ENCODE measurements at places on chromosomes 1 and 21. TPM values are rescaled to one million over a fixed set of nuclear protein-coding genes. Genes with fewer than 3 reads are reported as not detected.

The OR2M3 gene
- total RNA-seq, result not detected

The CCDC27 gene
- total RNA-seq, result not detected

The GRIK3 gene
- total RNA-seq, result not detected

- no peak for DNase-seq
Observed at GRCh38 chr1:10424034-10424433, 6.2 kb upstream of the CENPS start.

- DNase-seq, result no peak
Observed at GRCh38 chr1:237179503-237179902, 137.5 kb downstream of the RYR2 start.

DNA sequence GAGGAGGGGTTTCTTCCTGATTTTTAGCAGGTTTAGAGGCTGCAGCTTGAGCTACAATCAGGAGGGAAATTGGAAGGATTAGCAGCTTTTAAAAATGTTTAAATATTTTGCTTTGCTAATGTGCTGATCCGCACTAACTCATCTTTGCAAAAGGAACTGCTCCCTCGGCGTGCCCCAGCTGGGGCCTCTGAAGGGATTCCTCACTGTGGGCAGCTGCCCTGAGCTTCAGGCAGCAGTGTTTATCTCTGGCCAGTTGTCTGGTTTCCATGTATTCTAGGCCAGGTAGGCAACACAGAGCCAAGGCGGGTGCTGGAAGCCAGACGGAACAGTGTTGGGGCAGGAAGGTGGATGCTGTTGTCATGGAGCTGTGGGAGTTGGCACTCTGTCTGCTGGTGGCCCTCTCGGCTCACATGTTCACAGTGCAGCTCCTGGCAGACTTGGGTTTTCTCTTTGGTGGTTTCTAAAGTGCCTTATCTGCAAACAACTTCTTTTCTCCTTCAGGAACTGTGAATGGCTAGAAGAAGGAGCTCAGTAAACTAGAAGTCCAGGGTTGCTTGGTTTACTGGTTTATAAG lies 18.9 kb downstream of the NECAP2 start:
- DNase-seq, result no peak

DNA sequence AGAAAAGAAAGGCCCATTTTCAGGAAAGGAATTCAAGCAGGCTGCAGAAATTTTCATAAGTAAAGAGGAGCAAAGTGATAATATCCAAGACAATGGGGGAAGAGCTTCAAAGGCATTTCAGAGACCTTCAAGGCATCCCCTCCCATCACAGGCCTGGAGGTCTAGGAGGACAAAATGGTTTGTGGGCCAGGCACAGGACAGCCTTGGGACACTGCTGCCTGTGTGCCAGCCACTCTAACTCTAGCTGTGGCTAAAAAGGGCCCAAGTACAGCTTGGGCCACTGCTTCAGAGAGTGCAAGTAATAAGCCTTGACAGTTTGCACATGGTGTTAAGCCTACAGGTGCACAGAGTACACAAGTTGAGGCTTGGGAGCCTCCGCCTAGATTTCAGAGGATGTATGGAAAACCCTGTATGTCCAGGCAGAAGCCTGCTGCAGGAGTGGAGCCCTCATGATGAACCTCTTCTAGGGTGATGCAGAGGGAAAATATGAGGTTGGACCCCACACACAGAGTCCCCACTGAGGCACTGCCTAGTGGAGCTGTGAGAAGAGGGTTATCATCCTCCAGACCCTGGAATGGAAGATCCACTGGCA lies 51.8 kb upstream of the ZSWIM5 start:
- no peak for DNase-seq

- no peak for DNase-seq
Observed at GRCh38 chr1:201375169-201375568, 2.3 kb downstream of the TNNT2 start.

All from lung microvascular endothelial cell (primary cell).